ENCODE measurements at places on chromosomes 7 and 10.

GRCh38 chr10:1465418-1465911 is 271.9 kb downstream of the ADARB2 start:
- DNase-seq: no peak

DNA sequence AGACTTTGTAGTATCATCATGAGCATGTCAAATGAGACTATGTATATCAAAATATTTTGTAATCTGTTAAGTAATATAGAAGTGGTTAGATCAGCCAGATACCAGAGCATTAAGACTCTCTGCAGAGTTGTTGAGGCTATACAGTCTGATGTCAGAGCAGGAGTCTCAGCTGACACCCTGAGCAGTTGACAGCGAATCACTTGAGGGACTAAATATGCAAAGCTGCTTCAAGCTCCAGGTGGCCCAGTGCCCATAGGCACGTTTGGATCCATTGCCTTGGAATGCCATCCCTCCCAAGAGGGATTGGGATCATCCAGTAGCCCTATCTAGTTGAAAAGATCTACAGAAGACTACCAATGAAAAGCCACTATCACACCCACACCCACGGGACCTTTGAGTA is 210.2 kb downstream of the TAX1BP1 start:
- no peak for DNase-seq

DNA sequence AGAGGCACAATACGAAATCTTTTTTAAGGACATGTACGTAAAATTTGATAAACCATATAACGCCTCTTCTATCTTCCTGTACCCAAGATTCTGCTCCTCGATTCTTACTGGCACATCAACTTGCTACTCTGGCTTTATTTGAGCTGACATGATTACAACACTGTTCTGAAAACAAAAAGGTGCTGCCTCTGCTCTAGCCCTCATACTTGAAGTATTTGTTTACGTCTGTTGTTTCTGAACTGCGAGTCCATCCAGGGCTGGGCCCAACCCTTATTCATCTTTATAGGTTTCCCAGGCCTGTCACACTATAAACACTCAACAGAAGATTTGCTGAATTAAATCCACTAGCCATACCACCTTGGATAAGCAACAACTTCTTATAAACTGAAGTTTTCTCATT is 96.2 kb upstream of the SVIL start:
- DNase-seq: no peak

DNA sequence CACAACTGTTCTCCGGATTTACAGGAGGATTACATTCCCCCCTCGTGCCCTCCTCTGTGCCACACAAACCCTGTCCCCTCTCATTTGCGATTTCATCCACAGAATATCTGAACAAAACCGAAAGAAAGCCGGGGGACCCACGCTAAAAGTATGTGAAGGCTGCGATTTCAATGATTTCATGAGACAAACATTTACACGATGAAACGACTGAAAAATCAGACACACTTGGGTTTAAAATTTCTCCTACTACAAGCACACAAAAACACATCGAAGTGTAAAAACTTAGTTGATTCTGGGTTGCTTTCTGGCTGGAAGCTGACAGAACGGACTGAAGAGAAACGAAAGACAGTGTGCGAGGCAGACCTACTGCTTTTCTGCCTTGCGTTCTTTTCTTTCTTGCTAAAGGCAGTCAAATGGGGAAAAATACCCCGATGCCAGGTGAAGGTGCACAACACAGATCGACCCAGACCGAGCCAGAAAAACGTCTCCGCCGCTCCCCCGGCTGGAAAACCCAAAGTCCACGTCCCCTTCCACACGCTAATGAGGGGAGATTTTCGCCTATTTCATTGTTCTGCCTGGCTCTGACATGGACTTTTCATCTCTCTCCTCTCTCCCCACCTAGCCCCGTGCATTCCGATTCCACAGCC is 1.2 kb downstream of the HIPK2 start:
- DNase-seq: no peak

DNA sequence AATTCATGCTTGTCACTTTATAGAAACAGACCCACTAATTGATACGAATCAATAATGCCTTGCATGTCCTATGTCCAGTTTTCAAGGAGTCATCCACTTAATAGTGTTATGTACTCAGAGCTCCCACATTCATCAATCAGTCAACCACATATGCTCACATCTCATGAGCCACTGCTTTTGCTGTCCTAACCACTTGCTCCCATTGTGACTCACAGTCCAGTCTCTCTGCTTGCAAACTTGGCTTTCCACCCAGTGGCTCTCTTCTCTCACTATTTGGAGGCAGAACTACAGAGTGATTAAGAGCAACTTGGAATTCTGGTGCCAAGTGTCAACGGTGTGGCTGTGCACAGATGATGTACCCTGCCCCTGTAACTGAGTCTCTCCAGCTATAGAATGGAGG is 166.0 kb downstream of the SNX13 start:
- DNase-seq: no peak

DNA sequence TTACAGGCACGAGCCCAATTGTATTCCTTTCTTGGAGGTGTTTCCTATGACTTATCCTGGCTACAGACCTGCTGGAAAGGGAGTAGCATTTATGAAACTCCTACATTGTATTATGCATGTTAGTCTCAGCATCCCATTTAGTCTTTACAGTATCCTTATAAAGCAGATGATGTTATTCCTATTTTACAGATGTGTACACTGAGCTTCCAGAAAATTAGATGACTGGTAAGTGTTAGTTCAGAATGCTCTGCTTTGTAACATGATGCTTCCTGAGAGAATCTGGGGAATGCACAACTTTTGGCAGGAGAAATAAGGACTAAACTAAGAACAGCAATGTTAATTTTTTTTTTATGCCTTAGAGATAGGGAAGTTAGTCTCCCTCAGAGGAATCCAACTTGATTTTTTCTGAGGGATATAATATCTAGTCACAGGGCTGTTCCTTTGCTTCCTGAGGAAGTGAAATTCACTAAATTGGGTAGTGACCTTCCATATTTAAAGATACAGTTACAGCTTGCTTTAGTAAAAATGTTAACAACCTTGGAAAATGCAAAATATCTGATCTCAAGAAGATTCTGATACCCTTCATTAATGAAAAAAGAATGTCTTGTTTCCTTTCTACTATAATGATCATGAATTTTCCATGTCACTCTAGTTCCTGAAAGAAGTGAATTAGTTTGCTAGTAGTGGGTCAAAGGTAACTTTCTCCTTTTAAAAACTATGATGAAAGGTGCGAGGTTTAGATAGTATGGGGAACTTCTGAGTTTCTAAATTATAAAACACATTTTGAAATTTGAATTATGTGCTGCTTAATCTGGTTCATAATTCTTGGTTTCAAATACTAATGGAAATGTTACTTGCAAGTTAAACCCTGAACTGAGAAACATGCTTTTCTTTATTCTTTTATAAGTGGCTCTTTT is 194.0 kb upstream of the PRPS1L1 start:
- no peak for DNase-seq

DNA sequence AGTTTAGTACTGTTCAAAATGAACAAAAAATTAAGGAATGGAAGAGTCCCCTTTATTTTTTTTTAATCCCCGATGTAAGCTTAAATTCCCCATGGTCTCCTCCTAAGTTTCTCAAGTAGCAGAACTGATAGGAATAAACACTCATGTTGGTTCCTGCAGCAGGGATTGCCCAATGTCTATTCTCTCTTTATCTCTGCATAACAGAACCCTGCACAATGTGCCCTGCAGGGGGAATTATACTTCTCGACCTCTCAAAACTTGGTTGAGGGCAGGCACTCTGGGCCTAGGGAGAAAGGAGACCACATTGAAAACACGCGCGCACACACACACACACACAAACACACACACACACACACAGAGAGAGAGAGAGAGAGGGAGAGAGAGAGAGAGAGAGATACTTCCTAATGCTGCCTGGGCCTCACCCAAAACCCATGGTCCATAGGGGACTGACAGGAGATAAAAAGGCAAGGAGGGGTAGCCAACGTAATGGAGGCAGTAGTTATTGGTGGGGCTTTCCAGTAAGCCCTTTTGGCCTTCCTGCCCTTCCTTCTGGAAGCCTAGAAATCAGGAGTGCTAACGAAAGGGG is 22.7 kb downstream of the JAZF1 start:
- DNase-seq: no peak

GRCh38 chr7:42573881-42574672 is 337.1 kb upstream of the GLI3 start:
- no peak for DNase-seq

- DNase-seq: no peak
Measured at GRCh38 chr7:82430500-82431465, 12.8 kb downstream of the CACNA2D1 start.

GRCh38 chr7:27191833-27192545 is 7.0 kb upstream of the HOXA11 start:
- DNase-seq: peak; percentile 55

- no peak for DNase-seq
Measured at GRCh38 chr7:154364170-154364569, 312.0 kb downstream of the DPP6 start.

GRCh38 chr10:97075961-97076525 is 109.7 kb downstream of the SLIT1 start:
- DNase-seq: no peak

DNA sequence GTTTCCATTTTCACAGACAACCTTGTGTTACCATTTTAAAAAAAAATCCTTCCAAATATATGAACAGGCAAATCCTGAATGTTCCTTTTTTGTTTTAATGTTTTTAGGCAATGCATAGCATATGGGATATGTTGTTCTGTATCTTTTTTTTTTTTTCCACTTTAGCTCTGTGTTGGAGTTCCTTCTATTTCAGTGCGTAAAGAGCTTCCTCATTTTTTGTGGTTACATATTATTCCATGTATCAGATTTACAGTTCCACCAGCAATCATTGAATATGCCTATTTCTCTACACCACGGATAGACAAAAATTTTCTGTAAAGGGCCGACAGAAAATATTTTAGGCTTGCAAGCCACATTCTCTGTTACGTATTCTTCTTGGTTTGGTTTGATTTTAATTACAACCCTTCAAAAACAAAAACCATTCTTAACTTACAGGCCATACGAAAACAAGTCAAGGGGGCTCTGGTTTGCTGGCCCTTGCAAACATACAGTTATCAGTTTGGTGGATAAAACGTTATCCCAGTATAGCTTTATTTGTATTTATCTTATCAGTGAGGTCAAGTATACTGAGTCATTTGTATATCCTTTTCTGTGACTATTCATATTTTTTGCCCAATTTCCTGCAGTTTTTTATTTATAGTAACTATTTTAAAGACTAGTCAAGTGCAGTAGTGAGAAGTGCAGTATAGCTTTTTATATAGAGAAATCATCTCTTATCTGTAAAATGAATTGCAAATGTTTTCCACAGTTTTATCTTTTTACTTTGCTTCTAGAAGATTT is 55.7 kb downstream of the RALA start:
- no peak for DNase-seq

DNA sequence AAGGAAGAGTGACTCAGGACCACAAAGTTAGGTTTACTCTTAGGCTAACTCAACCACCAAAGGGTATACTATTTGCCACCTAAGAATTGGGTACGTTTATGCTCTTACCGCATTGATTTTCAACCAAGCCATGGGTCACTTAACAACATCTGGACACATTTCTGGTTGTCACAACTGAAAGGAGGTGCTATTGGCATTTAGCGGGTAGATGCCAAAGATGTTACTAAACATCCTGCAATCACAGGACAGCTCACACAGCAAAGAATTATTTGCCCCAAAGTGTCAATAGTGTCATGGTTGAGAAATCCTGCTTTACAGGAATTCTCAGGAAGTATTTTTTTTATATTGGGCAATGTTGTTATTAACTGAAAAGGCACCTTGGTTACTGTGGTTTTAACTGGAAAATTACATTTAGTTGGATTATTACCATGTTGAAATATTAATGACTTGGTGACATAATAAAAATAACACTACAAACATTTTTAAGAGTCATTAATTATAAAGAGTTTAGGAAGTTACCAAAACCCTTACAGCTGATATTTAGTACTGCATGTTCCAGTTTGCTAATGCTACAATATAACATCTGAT is 185.0 kb upstream of the TMEM196 start:
- DNase-seq: no peak

DNA sequence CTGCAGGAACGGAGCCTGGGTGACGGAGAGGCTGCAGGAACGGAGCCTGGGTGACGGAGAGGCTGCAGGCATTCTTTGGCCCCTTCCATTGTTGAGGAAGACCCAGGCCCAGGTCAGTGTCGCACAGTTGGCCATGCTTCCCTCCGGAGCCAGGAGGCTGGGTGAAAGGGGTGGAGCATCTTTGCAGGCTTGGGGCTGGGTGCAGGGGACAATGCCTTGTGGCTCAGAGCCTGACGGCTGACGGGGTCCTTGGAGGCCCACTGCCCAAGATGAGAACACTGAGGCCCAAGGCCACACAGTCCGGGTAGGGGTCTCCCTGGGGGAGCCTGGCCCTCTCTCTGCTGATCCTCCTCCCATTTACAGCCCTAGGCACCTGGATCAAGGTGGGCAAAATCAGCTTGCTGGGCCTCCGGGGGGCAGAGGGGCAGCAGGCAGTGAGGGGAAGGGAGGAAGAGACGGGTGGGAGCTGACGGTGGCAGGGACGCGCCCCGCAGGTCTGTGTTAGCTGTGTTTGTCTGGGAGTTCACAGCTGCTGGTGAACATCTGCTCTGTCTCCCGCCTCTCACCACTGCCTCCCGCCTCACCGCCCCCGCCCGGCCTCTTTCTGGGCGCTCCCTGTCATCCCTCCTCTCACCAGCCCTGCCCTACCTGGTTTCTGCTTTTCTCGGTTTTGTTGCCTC is 30.6 kb upstream of the PCBD1 start:
- DNase-seq: peak; percentile 65

DNA sequence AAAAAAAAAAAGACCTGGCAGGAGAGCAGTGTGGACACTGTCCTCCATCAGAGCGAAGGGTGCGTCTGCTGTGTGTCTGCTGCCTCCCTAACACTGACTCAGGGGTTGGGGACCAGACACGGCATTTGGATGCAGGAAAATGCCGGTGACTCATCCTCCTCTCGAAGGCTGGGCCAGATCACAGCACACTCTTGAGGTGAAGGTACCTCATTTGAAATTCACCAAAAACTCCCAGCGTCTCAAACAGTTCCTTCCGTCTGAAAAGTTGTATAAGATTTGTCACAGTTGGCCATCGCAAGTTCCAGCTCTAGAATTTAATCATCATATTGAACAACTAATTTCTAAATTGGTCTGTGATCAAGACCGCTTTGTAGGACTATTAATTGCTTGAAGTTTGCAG is 118.1 kb upstream of the LYZL2 start:
- no peak for DNase-seq

DNA sequence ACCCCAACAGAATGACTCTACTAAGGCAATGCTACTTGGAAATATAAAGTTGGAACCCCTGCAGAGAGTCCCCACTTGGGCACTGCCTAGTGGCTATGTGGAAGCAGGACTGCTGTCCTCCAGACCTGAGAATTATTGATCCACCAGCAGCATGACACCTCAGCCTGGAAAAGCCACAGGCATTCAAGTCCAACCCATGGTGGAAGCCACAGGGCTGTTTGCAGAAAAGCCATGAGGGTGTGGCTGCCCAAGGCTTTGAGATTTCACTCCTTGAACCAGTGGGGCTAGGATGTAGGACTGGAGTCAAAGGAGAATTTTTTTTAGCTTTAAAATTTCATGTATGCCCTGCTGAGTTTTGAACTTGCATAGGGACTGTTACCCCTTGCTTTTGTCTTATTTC is 13.6 kb upstream of the GHRHR start:
- DNase-seq: no peak

Data from glutamatergic neuron (in vitro differentiated cells).